Kidney (tissue), 22 donors: ENCODE measurements at places on chromosomes 7 and 10. TPM values are rescaled to one million over a fixed set of nuclear protein-coding genes. Genes with fewer than 3 reads are reported as not detected.

Gene TCF7L2
- 32.4 TPM for total RNA-seq

GRCh38 chr10:4512671-4513240, 313.3 kb upstream of the AKR1E2 start:
- DNase-seq = peak; percentile 68
- H3K4me1 ChIP-seq = no peaks in the 10 kb centered on the region
- no peaks in the 10 kb centered on the region for H3K36me3 ChIP-seq
- no peaks in the 10 kb centered on the region for H3K27me3 ChIP-seq
- no peak overlapping the region for H3K27ac ChIP-seq
- no peak overlapping the region for H3K4me3 ChIP-seq

- H3K36me3 ChIP-seq = no peaks in the 10 kb centered on the region
- DNase-seq = no peak
- H3K4me1 ChIP-seq = peaks cover 4% of the 10 kb centered on the region
- no peaks in the 10 kb centered on the region for H3K27me3 ChIP-seq
- H3K4me3 ChIP-seq = no peak overlapping the region
These were observed 222.9 kb upstream of the PITRM1 start for GRCh38 chr10:3395458-3395861.

- H3K27ac ChIP-seq = no peak overlapping the region
- DNase-seq = no peak
- H3K36me3 ChIP-seq = no peaks in the 10 kb centered on the region
- no peak overlapping the region for H3K4me3 ChIP-seq
- no peaks in the 10 kb centered on the region for H3K27me3 ChIP-seq
These were observed 126.3 kb upstream of the POM121L12 start for GRCh38 chr7:52909131-52909530.

GRCh38 chr7:27161214-27161720, 4.1 kb downstream of the HOXA9 start:
- no peaks in the 10 kb centered on the region for H3K4me1 ChIP-seq
- DNase-seq = no peak
- peak overlapping the region; percentile 96 for H3K27ac ChIP-seq
- peaks cover 5% of the 10 kb centered on the region for H3K36me3 ChIP-seq
- no peaks in the 10 kb centered on the region for H3K27me3 ChIP-seq

GRCh38 chr10:30619966-30620365, 9.6 kb downstream of the LYZL2 start:
- H3K27me3 ChIP-seq = no peaks in the 10 kb centered on the region
- H3K36me3 ChIP-seq = no peaks in the 10 kb centered on the region
- no peak for DNase-seq
- H3K4me3 ChIP-seq = no peak overlapping the region
